ENCODE measurements at places on chromosomes 2 and 18. TPM values are rescaled to one million over a fixed set of nuclear protein-coding genes. Genes with fewer than 3 reads are reported as not detected.

The SP140 gene
- 235 TPM for total RNA-seq

The CPLX4 gene
- not detected for total RNA-seq

The TUBB8B gene
- not detected for total RNA-seq

The SMYD1 gene
- total RNA-seq, result not detected

The CRYGC gene
- total RNA-seq, result not detected

The EDAR gene
- 2.3 TPM for total RNA-seq

The ALK gene
- total RNA-seq, result not detected

The LIMS3 gene
- 0.12 TPM for total RNA-seq

The DCDC2C gene
- total RNA-seq, result not detected

The OTOS gene
- total RNA-seq, result not detected

The TBR1 gene
- 0.05 TPM for total RNA-seq

The PXDN gene
- total RNA-seq, result 1.7 TPM

DNA sequence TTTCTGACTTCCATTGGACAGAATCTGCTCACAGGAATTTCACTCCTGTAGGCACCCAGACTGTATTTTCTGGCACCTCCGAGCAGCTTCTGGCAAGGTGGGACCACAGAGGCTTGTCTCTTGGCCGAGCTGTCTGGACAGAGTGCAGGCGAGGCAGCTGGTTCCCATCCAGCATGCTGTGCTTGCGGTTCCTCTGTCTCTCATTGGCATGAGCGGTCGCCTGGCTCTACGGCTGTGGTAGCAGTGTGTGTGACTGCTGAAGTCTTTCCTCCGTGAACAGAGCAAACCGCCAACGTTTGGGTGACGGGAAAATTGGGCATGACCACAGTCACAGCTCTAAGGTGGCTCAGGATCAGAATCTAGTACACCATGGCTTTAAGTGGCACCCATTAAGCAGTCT is 411.7 kb upstream of the NETO1 start:
- DNase-seq, result no peak

- no peak for DNase-seq
Observed at GRCh38 chr2:23850564-23851256, 76.2 kb downstream of the ATAD2B start.

DNA sequence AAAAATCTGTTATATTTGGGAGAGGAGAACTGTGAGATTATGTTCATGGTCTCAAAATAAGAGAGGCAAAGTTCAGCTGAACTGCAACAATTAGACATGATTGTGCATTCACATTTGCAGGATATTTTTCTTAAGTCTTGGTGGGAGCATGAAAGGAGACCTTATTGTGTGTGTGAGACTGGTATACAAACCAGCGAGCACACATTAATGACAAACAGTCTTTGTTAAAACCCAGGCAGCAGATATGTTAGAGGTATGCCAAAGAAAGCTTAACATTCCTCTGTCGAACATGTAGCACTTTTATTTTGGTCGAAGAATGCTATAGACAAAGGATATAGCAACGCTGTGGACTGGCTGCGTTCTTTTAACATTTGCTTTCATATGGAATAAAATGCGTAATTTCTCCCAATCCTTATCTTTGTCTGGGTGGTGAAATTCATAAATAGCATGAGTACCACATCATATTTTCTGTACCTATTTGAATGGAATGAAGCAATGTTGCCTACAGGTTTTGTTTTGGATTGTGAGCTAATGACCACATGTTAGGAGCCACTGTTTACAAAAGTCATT is 88.4 kb downstream of the ICOS start:
- no peak for DNase-seq

DNA sequence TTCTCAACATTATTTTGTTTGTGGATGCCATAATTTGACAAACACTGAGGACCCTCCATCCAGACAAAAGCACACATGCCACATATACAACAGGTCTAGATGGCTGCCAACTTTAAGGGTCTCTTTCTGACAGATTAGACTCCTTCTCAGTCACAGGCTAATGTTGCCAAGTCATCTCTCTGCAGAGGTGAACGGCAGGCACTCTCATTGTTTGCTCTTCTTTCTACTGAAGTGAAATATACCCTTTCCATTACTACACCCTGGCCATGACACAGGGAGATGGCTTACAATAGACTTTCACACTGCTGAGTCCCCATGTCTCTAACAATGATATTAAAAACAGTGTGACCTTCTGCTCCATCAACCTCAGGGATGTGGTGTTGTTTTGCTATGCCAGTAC is 47.5 kb upstream of the ZNF397 start:
- no peak for DNase-seq

GRCh38 chr2:120235681-120236080 is 12.5 kb upstream of the TMEM185B start:
- DNase-seq, result no peak

- no peak for DNase-seq
Observed at GRCh38 chr18:13439461-13439860, 220.9 kb downstream of the LDLRAD4 start.

- no peak for DNase-seq
Observed at GRCh38 chr2:125543968-125544514, 1111.9 kb upstream of the GYPC start.

- DNase-seq, result no peak
Observed at GRCh38 chr2:66426244-66427111, 8.4 kb upstream of the MEIS1 start.

DNA sequence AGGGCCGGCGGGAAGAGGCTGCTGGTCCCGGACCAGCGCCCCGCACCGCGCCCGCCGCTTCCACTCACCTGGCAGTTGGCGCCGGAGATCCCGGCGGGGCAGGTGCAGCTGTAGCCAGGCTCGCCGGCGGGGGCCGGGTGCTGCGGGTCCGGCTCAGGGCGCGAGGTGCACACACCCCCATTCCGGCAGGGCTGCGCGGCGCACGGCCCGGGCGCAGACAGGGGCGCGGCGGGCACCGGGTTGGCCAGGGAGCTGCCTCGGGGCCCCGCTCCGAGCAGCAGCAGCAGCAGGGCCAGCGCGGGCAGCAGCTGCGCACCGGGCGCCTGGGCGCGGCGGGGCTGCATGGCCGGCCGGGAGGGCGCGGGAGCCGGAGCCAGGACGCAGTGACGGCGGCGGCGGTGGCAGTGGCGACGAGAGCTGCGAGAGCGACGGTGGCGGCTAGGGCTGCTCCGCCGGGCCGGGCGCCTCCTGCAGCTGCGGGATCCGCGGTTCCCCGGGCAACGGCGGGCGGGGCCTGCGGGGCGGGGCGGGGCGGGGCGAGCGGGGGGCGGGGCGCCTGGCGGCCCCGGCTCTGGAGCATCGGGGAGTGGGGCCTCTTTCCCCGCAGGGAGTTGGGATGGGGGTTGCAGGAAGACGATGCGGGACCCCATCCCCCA is at the start of gene DNER:
Gene DNER (minus strand): TSS at position 476 of the 656 bp plus-strand sequence. CDS start 132 bp downstream, at position 344.
- peak; percentile 30 for DNase-seq

- DNase-seq, result no peak
Observed at GRCh38 chr2:127877626-127878025, 8.1 kb downstream of the AMMECR1L start.

- DNase-seq, result peak; percentile 48
Observed at GRCh38 chr2:239927424-239927981, 97.6 kb downstream of the NDUFA10 start.

- DNase-seq, result no peak
Observed at GRCh38 chr2:234363647-234364294, 133.1 kb downstream of the ARL4C start.

DNA sequence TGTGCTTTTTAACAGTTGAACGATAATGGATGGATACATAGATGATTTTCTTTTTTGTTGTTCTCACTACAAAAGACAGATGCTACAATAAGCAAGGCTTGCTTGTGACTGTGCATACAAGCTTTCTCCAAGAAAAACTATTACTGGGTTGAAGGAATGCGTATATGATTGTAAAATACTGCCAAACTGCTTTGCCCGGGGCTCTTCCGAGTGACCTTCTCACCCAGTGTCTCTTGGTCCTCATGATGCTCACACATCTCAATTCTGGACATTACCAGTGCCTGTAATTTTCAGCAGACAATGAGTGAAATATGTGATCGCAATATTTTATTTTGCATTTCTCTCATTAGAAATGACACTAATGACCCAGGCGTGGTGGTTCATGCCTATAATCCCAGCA is 35.9 kb downstream of the INPP5D start:
- DNase-seq, result no peak

DNA sequence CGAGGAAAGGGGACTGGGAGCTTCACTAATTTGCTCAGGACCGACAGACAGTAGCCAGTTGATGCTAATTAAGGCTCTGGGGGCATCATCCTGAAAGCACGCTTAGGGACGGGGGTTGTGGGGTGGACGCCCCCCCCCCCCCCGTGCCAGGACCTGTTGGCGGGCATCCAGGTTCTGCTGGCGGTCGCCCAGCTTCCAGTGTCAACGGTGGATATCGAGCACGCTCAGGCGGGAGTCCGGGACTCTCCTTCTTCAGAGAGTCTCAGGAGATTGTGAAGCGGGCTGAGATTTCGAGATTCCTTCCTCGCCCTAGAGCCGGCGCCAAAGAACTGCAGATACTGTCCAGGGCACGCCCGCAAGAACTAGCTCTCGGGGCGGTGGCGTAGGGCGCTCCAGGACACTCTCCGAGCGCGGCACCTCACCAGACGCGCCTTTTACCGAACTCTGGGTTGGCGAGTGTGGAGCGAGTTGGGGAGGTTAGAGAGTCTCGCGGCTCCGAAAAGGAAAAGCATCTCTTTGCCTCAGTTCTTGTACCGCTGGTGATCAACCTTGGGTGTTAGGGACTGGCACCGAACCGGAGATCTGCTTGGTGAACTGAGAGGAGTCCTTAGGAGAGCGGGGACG is 5.6 kb downstream of the RAX start:
- DNase-seq, result no peak

DNA sequence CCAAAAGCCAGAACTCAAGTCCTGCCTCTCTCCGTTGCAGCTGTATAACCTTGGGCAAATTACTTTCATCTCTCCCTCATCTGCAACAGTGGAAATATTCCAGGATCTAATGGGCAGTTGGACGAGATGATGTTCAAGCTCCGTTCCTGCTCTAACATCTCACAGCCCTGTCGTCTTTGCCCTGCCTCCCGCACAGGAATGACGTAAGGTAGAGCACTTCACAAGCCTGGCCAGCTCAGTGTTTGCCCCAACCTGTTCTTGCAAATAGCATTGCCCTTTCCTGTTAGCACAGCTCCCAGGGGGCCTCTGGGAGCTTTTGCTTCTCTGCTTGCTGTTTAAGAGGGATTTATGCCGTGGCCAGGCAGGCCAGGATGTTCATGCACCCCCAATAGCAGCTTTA is 107.9 kb downstream of the KLHL29 start:
- no peak for DNase-seq

- DNase-seq, result no peak
Observed at GRCh38 chr2:28178946-28179345, 213.7 kb upstream of the FOSL2 start.

DNA sequence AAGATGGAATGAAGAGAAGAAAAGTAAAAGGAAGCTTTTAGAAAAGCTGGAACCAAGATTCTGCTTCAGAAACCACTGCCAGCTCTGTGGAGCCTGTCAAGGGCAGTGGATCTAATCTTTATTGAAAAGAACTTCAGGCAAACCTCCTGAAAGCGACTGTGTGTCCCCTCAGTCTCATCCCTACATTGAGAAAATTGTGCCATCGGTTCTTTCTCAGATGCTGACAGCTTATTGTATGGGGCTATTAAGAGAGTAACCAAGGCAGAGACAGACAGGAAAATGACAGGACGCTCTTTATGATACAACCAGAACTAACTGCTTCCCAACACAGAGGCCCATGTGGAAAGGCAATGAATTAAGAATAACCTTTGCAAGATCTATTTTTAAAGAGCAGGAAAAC is 763.2 kb upstream of the CHAC2 start:
- DNase-seq, result no peak

GRCh38 chr2:81068144-81068543 is 763.6 kb upstream of the LRRTM1 start:
- no peak for DNase-seq

GRCh38 chr2:85599468-85600234 is 2.8 kb downstream of the TMEM150A start:
- no peak for DNase-seq

GRCh38 chr2:28352104-28352503 is 40.6 kb upstream of the FOSL2 start:
- no peak for DNase-seq
